ENCODE measurements at places on chromosomes 11 and 22.

DNA sequence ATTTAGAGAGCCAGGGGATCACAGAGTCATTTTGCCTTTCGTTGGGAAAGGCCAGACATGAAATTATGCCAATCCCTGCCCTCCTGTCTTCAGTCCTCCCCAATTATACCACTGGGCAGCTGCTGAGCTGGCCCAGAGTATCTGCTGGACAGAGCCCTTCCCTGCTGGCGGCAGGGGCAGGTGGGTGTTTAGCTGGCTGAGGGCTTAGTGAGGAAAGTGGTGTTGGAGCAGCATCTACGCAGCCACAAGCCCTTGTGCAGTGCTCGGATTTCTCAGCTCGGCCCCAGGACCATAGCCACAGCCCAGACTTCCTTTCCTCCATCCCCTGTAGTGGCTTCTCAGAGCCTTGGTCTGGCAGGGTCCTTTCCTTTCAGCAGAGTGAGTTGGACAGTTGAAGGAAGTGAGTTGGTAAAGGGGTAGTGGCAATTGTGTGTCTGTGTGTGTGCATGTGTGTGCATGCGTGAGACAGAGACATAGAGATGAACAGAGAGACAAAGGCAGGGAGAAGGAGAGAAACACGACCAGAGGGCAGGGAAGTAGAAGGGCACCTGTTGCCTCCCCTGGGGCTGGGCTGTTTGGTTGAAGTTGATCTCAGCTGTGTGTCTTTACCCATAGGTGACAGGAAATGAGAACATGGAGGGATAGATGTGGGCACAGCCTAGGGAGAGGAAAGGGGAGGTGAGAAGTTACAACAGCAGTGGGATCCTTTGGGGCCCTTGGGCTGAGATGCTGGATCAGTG lies 66.2 kb downstream of the GRIK4 start:
- DNase-seq, result no peak

- DNase-seq, result no peak
Observed at GRCh38 chr22:41995211-41995610, 3.4 kb upstream of the WBP2NL start.

- no peak for DNase-seq
Observed at GRCh38 chr11:12284316-12285050, 92.9 kb upstream of the PARVA start.

- DNase-seq, result no peak
Observed at GRCh38 chr22:37062702-37063381, 11.3 kb downstream of the KCTD17 start.

GRCh38 chr11:46181387-46181786 lies 60.1 kb upstream of the PHF21A start:
- no peak for DNase-seq

DNA sequence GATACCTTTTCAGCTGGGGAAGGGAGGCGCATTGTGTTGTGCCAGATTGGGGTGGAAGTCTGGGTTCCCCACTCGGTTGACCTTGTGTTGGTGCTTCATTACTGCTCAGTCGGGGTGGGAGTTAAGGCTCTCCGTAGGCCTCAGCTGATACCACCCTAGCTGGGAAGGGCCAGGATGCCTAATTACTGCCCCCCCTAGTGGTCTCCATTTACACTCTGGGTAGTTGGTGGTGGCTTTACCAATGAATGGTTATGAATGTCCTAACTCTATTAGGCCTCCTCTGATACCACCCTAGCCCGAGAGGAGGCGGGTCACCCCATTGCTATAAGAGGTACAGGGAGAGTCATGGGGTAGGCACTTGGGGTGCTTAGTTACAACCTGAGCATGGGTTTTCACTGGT lies 27.5 kb upstream of the HIKESHI start:
- DNase-seq, result no peak

- no peak for DNase-seq
Observed at GRCh38 chr11:79439886-79440570, 802 bp downstream of the TENM4 start.
